ENCODE measurements at places on chromosomes 5 and 9.
A peak's percentile ranks its signal among the peaks of the same experiment; 100 is the strongest.

- no peak for DNase-seq
Observed at GRCh38 chr5:135493406-135494180, 41.4 kb upstream of the TIFAB start.

- no peak for DNase-seq
Observed at GRCh38 chr5:134003817-134004625, 754 bp downstream of the VDAC1 start.

- DNase-seq: no peak
Observed at GRCh38 chr5:90473396-90474234, 956 bp downstream of the MBLAC2 start.

DNA sequence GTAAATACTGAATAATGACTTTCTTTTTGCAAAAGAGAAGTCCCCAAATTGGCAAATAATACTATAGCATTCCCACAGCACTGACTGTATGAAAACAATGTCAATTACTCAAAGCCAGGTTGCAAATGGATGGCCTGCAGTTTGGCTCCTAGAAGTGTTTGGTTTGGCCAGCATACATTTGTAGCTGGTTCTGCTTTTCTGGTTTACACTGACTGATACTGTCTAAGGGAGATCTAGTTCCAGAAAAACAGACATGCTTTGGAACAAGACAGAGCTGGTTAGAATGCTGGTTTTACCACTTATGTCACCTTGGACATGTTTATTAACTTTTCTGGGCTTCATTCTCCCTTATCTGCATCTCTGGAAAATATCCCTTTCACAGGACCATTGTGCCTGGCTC lies 81.5 kb upstream of the TRPM3 start:
- DNase-seq: no peak

DNA sequence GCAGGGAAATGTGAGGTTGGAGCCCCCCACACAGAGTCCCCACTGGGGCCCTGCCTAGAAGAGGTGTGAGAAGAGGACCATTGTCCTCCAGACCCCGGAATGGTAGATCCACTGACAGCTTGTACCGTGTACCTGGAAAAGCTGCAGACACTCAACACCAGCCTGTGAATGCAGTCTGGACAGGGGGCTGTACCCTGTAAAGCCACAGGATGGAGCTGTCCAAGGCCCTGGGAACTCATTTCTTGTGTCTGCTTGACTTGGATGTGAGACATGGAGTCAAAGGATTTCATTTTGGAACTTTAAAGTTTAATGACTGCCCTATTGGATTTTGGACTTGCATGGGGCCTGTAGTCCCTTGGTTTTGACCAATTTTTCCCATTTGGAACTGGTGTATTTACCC lies 535.0 kb upstream of the MEF2C start:
- DNase-seq: no peak

GRCh38 chr5:1322955-1323802 lies 21.7 kb downstream of the CLPTM1L start:
- no peak for DNase-seq

DNA sequence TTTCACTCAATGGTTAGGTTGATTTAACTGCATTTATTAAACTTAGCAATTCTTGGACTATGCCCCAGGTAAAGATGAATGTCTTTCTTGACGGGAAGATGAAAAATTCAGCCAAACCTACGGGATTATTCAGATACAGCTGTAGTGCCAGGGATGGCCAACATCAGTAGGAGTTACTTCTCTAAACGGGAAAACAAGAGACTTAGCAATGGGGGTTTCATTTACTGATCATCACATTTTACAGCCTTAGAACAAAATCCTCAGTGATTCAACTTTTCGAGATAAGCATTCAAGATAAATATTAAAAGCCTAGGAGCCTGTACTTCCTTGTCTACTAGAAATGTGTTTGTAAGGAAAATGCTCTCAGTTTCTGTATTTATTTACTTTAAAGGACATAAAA lies 46.1 kb downstream of the S1PR3 start:
- no peak for DNase-seq

DNA sequence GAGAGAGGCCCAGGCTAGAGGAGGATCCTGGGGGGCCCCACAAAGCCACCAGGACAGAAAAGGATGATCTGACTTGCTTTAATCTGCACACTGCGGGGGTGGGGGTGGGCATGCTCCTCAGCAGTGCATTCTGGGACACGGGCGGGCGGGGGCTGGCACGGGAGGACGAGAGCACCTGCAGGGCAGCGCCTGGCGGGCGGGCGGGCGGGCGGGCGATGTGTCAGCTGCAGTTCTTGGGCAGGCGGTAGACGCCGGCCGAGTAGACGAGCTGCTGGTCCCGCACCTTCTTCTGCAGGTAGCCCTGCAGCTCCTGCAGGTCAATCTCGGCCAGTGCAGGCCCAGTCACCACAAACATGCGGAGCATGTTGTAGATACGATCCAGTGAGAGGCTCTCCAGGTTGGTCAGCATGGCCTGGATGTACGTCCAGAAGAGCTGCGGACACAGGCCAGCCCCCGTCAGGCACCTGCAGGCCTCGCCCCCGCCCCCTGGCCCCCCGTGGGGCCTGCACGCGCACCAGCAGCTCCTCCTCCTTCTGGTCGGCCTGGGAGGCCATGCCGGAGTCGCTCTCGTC lies 3.0 kb upstream of the TMEM210 start:
- no peak for DNase-seq

DNA sequence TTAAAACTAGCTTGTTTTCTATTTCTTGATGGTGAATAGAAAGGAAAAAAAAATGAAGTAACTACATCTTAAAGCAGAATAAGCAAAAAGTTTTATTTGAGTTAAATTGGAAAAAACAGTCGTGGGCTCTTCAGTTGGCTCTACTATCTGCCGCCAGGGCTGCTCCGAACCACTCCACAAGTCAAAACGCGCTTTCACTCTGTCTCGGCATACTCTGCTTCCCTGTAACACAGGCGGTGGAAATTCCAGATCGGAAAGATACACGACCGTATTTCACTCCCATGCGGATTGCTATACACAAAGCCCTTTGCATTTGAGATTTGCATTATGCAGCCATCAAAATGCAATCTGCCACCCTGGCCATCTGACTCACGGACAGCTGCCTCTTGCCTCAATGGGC lies 505.6 kb downstream of the IRX1 start:
- no peak for DNase-seq

GRCh38 chr9:117487555-117488175 lies 72.8 kb upstream of the ASTN2 start:
- DNase-seq: no peak

DNA sequence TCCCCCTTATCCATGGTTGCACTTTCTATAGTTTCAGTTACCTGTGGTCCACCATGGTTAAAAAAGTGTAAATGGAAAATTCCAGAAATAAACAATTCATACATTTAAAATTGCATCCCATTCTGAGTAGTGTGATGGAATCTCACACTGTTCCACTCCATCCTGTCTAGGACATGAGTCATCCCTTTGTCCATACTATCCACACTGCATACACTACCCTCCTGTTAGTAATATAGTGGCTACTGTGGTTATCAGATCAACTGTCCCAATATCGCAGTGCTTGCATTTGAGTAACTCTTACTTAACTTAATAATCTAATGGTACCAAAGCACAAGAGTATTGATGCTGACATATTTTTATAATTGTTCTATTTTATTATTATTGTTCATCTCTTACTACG lies 100.7 kb downstream of the RAB3C start:
- DNase-seq: no peak

DNA sequence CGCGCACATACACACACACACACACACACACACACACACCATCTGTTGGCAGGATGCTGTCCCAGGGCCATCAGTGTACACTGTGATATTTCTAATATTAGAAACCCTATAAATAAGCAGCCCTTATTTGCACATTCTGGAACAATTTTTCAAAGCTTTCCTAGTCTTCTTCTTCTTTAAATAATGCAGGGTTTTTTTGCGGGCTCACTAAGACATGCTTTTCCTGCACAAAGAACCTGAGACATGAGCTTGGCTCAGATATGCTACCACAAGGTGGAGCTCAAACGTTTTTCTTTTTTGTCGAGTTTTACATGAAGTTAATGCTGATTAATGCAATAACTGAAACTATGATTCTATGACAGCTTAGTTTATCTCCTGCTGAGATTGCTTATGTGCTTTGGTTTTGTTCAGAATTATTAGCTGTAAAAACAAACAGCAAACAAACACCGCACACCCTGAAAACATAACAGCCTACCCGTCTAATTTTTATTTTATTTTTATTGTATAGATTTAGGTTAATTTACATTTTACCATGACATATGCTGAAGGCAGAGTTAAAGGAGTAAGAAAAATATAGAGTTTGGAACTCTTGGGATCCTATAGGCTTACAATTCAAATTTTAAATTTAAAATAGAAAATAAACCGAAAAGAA lies 95.8 kb downstream of the ALDH1A1 start:
- peak; percentile 12 for DNase-seq

GRCh38 chr5:83554133-83554532 lies 82.6 kb downstream of the VCAN start:
- DNase-seq: no peak

Data from KG1 (cell line).